ENCODE measurements at places on chromosomes 6 and 20.

DNA sequence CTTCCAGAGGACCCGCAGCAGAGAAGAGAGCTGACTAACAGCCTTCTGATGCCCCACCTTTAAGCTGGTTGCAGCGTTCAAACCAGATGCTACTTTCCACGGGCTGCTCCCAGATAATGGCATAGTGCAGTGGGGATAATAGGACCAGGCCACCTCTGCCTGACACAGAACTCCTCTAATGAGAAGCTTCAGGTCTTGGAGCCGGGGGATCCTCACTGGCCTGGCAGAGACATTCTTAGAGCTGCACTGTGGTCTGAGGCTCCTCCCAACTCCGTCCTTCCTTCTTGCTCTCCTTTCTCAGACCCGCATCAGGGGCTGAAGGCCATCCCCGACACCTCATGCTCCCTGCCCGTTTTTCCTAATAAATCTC is 206.6 kb upstream of the MARCKS start:
- DNase-seq = no peak

- no peak for DNase-seq
Observed at GRCh38 chr6:138943089-138943625, 44.9 kb downstream of the REPS1 start.

DNA sequence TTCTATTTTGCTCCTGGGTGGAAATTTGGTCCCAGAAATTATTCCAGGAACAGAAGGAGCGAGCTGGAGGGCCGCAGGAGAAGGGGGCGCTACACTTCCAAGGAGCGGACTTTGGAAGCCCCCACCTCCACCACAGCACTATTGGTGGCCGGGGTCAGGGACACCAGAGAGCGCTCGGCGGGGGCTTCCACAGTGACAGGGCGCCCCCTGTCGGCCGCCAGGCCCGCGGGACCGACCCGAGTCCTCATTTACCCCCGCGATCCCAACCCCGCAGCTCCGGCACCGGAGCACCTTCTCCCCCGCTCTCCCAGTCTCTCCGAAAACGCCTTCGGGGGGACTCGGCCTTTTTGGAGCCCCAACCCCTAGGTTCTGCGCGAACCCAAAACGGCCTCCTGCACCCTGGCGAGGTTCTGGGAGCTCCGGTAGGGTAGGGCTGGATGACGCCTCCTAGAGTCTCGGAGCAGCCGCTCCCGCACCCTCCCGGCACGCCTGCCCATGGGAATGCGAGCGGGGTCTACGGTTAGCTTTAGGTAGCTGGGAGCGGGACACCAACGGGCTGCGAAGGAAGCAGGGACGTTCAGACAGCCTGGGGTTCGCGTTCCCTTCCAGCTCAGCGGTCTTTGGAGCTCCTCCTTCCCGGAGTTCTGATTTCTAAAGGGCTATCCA is 2.4 kb upstream of the FOXA2 start:
- no peak for DNase-seq

DNA sequence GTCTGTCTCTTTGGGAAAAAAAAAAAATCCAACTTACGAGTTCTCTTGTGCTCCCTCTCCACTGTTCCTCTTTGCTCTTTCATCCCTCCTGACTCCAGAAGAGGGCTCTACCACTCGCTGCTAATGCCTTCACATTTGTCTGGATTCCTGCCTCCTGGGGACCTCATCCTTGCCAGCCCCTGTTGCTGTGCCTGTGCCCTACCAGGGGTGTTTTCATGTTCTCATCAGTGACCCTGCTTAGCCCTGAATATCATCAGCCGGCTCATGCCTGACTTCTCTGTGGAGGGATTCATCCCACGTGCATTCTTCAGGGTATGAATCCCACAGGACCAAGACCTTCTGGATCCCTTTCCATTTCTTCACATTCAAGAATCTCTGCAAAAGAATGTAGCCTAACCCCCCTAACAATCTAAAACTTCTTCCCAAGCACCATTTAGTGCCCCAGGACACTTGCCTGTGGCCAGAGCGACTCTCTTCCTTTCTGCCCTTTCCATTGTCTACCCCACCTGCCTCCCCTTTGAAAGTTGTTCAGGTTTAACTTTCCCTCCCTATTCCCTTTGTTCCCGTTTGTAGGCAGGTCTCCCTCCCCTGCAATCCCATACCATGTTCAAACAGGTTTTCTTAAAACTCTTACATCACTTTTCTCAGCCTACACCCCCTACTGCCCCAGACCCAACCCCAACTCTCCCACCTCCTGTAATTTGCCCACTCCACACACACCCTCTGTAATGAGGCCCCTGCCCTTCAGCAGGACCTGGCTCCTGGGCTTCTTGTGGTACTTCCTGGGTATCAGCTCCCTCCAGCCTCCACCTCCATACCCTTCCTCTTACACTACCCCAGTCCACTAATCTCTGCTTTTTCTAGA is 50.2 kb downstream of the RREB1 start:
- no peak for DNase-seq

- no peak for DNase-seq
Observed at GRCh38 chr6:102051720-102052119, 658.2 kb downstream of the GRIK2 start.

DNA sequence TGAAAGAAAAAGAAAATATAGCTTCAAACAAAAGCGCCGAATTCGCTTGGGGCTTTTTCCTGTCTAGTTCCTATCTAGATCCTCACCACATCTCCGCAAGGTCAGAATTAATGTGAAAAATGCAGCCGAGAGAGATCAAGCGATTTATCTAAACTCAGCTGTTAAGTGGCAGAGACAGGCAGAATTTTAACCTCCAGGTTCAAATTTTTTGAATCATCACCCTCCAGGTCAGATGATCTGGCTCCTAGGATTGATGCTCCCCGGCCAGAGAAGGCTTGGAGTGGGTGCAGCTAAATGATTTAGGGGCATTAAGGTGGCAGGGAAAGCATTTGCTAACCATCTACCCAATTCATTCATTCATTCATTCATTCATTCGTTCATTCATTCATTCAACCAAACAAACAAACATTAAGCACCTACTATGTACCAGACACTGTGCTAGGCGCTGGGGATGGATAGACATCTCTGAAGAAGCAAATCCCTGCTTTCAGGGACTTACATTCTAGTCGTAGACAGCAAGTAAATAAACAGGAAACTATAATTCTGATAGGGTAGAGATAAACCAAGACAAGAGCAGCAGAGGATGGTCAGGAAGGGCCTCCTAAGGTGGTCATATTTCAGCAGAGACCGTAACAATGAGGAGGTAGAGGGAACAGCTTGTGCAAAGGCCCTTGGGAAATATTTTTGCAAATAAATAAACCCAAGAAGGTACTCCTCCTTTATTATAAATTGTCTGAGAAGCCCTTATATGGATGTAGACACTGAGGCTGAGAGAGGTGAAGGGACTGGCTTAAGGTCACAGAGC is 672 bp upstream of the UBE2V1 start:
- no peak for DNase-seq

DNA sequence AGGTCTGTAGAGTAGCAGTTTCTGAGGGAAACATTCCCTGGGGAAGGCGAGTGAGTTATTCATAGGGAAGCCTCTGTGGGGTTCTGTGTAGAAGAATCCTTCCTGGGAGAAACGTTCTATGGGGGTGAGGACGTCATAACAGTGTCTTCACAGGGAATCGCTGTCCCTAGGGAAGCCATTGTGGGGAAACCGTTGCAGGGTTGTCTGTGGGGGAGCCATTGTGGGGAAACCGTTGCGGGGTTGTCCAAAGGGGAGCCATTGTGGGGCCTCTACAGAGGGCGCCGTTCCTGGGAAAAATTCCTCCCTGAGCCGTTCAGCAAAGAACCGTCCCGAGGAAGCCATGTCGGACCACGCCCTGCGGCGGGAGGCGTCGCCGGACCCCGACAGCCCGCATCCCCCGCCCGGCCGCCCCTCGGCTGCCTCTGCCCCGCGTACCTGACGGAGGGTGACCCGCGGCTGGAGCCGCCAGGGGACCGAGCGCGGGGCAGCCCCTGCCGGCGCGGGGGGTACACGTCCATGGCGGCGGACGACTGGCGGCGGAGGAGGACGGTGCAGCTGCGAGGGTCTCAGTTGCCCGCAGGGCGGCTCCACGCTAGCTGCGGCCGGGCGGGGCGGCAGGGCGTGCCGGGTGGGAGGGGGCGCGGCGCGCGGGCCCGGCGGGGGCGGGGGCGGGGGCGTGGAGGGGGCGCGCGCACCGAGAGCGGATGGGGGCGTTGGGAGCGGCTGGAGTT is at the start of gene DNAAF9:
Gene DNAAF9, minus strand, starts transcription at position 630 of the 731 bp plus-strand sequence. Its CDS starts 112 bp downstream, at position 518.
- no peak for DNase-seq

DNA sequence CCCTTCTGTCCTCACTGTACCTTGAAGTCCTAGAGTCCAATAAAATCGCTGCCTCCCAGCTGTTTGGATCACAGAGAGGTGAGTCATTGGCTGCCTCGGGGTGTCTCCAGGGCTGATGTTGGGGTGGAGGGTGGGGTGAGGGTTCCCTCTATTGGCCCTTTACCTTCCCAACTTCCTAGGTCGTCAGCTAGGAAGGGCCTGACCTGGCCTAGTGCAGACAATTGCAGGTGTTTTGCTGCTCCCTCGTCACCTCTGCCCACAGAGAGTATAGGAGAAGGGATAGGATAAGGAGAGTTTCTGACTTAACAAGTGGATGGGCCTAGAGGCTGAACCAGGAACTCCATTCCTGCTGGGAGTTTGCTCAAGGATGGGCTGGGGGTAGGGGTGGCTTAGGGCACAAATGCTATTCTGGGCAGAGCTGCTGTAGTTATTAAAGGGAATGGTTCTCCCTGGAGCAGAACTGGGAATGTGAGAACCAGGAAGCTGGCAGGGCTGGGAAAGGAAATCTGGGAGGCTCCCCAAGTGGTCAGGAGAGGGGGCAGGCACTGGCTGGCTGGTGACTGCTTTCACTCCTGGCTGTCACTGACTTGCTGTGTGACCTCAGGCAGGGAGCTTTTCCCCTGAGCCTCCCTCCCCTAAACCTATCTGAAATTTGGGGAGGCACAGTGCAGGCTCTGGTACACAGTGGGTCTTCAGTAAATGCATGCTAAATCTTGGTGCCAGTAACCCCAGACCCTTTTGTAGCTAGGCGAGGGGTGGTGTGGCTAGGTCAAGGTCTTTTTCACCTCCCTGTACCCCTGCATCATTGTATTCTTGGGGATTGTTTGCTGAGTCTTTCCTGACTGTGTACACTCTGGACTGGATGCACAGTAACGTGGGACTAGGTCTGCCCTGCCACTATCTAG is 1.5 kb downstream of the TP53INP2 start:
- DNase-seq = no peak

DNA sequence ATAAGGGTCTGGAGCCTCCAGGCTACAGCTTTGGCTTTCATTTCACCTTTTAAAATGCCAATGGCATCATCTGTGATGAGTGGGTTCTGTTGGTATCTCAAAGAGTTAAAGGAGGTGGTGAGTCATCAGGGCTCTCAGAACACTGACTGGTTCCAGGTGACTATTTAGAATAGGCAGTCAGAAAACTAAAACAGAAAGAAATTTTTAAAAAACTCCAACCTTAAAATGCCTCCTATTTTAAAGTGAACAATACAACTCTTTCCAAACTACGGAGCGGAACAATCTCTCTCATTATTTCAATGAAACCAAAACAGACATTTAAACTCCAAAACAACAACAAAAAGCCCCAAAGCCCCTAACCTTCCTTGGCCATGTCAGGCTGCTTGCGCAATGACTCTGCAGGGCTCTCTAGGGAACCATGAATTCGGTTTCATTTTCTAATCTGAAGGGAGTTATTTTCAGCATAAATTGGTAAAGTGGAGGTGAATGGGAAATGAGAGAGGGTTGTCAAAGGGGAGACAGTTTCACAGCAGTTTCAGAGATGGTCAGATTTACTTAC is 194.9 kb downstream of the KIF6 start:
- DNase-seq = no peak

DNA sequence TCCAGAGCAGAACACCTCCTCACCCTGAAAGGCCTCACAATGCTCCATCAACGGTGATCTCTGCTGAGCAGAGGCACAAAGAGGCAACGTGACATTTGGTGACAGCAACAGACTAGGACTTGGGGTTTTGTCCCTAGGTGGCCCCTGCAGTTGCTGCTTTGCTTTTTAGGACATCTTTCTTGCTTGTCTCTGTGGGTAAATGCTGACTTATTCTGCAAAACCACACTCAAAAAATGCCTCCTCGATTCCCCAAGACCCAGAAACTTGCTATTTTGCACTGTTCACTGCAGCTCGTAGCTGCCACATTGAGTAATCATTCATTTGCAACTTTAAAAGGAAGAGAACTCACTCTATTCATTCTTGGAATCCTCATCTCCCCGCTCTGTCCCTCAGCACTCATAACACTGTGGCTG is 209.9 kb downstream of the LY86 start:
- no peak for DNase-seq

DNA sequence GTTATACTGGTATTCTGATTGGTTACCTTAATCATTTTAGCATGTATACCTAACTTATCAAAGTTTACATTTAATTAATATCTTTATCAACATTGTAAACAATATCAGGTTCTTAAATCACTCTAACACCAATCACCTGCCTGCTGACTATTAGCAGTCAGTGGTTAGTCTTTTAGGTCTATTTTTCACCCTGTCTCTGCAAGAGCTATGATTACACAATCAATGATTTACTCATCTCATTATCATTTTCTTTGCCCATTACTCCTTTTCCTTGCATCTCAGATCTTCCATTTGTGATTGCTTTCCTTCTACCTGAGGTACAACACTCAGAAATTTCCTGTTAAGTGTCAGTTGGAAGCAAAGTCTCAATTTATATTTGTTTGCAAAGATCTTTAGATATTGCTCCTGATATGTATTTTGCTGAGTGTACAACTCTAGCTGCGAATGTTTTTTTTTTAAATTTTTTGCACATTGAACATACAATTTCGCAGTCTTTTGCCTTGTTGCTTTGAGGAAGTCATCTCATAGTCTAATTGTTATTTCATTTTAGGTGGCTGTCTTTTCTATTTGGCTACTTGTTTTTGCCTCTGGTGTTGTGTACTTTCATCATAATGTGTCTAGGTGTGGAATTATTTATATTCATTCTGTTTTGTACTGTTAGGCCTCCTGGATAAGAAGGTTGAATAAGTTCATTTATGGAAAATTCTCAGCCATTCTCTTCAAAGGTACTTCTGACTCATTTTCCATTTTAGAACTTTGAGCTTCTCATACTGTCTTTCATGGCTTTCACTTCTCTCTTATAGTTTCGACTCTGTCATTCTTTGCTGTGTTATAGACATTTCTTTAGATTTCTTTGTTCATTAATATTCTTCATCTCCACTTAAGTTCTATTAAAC is 104.9 kb upstream of the CEP162 start:
- no peak for DNase-seq

GRCh38 chr6:106629859-106630163 is 433 bp downstream of the QRSL1 start:
- DNase-seq = no peak

DNA sequence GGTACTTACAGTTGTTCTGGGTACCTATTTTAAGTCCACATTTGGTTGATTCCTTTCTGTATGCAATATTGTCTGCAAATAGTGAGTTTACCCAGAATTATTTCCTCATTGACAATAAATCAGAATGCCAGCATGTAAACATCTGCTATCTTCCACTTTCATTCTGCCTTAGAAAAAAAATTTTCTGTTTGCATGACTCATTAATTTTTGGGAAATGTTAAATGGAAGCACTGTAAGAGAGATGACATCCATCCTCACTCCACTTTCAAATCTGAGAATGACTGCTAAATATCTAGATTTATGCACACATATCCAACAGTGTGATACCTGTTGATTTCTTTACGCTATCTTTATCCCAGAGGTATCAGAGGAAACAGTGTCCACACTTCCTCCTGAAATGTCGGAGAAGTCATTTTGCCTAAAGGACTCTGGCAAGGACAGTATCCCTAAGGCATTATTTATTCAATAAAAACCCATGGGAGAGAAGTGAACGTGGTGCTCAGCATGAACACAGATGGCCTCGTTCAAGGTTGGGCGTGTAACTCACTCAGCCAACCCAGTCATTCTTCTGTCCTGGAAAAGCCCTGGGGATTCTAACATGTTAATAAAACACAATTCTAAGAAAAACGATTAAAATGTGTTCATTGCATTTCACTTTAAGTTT is 780.9 kb downstream of the QKI start:
- DNase-seq = no peak

Measured in NCI-H1436 (cell line).